Suppressor macrophage treated with lipopolysaccharide for 1 hour (primary cell): ENCODE measurements at places on chromosomes 5 and 9.

DNA sequence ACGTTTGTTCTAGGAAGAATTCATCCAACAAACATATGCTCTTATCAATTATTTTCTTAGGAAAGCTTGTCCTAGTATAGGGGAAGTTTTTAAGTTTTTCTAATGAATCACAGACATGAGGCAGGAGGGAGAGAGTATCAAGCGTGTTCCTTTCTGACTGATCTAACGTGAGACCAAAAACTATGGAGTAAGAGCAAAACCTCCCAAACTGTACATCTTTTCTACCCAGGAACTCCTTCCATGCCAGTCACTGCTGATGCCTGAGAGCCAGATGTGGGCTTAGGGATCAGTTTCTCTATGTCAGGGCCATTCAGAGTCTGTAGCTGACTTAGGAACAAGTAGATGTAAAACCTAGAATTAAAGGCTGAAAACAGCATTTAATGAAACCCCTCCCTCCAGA, 51.7 kb upstream of the NFIB start:
- no peak for DNase-seq

DNA sequence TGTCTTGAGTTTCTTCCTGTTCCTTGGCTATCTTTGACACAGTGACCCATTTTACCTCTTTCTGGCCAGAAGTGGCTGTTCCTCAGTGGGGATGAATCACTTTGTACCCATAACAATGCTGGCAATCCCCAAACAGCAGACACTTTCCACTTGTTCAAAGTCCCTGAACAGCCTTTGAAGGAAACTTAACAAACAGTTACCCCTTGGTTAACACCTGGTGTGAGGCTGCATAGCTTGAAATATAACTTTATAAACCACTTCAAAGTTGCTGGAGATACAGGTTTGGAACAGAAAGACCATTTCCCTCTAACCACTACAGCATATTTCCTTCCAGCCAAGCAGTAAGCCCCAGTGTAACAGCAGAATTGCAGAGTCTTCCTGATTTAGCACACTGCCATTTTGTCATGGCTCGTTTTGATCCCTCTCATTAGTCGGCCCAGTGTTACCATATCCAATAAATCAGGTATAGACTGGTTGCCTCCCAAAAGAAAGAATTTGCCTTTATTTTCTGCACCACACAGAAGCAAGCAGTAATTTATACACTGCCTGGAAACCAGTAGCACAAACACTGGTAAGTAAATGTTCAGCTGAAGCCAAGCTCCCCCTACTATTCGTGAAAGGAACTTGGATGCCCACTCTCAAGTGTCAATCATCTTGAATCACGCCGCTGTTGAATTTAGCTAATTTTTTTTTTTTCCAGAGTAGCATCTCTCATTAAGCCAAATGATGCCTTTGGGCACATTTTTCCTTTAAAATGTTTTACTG, 225.9 kb downstream of the PIK3R1 start:
- DNase-seq, result peak; percentile 49

GRCh38 chr9:136026266-136026942, 65.2 kb upstream of the UBAC1 start:
- DNase-seq, result no peak

DNA sequence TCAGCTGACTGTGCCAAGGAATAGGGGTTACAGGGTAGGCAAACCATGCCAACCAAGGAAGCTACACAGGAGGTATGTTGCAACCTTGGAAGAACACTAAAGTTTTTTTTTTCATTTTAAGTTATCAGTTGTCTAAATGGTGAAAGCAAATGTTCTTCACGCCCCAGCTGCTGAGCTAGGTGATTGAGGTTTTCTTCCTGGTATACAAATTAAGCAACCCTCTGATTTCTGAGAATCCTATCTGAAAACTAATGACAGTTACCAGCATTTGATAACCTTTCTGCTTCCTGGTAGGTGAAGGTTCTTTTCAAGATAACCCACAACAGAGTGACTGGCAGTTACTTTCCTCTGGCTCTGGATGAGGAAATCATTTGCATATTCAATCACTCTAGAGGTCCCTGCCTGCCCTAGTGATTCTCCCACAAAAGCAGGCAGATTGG, 194.9 kb downstream of the ATP10B start:
- no peak for DNase-seq

DNA sequence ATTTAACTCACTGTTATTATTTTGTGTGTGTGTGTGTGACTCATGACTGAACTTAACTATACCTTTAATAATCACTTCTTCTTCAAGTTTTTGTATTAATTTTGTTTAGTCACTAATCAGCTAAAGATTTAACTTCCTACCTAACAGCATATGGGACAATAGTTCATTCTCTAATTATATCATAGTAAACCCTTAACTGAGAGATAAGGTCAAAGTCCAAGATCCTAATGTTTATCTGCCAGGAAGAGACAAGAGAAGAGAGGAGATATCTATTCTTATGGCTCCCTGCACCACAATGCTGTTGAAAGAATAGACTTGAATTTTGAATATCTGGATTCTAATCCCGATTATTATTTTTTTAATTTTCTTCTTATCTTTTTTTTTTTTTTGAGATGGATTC, 28.1 kb downstream of the FREM1 start:
- no peak for DNase-seq

- DNase-seq, result no peak
Observed at GRCh38 chr9:36424289-36425055, 24.4 kb upstream of the RNF38 start.

DNA sequence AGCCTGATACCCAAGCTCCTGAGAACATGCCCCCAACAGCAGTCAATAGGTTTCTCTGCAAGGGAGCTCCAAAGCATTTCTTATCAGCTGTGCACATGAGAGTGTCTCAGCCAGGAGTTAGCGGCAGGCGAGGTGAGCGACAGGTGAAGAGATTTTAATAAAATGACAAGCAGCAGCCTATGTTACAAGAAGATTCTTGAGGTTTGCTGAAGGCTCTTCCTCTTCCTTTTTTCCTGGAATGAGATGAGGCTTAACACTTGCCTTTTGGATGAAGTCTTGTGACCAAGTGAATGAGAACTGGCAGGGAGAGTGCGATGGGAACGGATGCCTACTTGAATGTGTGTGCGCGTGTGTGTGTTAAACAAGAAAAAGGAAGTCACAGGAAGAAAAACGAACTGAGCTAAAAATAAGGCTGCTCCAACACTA, 76.1 kb downstream of the SHB start:
- DNase-seq, result peak; percentile 81

DNA sequence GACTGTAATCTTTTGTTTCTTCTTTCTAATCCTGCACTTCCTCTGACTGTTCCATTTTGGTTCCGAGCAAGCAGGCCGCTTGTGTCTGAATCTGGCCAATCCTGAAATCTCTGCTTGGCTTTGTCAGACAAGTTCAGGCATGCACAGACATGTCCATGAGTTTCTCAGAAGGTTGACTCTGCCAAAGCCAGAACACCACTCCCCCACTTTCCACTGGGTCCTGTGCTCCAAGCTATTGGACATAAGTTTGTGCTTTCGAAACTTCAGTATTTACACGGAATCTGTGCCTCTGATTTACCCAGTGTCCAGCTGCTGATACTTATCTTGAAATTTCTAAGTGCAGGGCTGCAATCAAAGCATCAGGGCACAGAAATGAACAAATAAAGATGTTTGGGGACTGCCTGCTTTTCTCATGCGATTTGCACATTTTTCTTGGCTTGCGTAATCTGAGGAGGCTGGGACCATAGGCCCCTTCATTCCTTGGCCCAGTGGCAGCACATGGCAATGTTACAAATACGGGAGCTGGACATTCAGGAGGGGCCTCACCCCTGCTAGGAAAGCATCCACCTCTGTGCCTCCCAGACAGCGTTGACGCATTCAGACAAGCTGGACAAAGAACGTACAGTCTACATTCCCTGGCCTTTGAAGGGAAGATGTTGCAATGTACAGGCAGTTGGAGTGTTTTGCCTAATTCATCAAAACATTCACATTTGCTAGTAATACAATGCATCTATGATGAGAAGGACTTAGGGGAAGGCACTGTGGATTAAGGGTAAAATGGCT, 209.2 kb upstream of the PAPPA start:
- DNase-seq, result no peak

GRCh38 chr9:15357050-15357653, 50.1 kb upstream of the TTC39B start:
- peak; percentile 55 for DNase-seq

DNA sequence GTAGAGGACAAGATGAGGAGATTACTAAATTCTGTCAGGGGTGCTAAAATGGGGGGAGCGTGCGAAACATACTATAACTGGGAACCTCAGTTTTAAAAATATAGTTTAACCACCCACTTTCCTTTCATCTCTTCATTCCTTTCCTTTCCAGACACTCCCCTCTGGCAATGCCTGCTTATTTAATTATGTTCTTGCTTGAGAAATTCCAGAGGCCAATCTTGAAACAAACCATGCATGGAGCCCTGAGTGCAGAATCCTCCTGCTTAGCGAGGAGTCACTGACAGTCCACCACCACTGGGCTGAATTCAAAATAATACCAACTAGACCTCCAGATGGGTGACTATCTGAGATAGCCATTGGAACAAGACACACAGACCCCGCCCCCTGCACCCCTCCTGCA, 29.7 kb upstream of the C9orf72 start:
- no peak for DNase-seq

DNA sequence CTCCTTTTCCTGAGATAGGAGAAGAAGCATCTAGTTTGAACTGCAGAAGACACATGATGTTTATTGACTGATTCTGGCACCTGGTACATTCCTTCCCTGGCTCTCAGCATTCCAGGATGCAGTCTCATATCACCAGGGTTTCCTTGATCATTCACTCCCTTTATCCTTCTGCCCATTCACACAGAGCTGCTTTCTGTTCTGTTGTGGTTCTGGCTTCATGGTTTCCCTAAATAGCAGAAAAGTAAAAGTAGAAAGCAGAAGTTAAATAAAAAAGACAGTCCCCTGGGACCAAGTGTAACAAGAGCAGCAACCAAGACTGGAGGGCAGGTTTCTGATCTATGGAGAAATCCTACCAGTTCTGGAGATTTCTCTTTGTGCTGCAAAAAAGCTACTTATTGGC, 3.2 kb downstream of the IFNA8 start:
- peak; percentile 9 for DNase-seq

DNA sequence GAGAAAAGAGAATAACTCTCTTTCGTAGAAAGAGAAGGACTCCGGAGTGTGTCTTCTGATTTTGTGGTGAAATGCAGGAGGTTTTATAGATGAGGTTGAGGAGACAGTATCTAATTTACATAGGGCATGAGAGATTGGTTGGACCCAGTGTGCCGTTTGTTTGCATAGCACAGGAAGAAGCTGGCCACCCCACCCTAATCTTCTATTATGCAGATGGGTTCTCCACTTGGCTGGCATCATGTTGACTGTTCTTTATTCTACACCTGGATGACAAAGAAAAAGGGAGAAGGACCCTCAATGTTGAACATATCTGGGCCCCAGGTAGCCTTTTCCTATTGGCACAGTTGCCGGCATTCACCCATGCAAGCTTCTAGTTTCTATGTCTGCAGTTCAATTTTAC, 23.2 kb upstream of the MINAR2 start:
- no peak for DNase-seq
